ENCODE measurements at places on chromosomes 3 and 15.
A peak's percentile ranks its signal among the peaks of the same experiment; 100 is the strongest.

GRCh38 chr3:147582642-147583041 is 173.5 kb downstream of the ZIC1 start:
- no peak for DNase-seq

- DNase-seq, result no peak
These were observed 22.3 kb upstream of the SACM1L start for GRCh38 chr3:45666757-45667431.

- DNase-seq, result no peak
These were observed 22.8 kb upstream of the SSR3 start for GRCh38 chr3:156577736-156578135.

GRCh38 chr3:52527039-52527731 is 6.5 kb downstream of the NT5DC2 start:
- DNase-seq, result no peak

GRCh38 chr15:44698641-44699040 is 12.5 kb downstream of the PATL2 start:
- no peak for DNase-seq

DNA sequence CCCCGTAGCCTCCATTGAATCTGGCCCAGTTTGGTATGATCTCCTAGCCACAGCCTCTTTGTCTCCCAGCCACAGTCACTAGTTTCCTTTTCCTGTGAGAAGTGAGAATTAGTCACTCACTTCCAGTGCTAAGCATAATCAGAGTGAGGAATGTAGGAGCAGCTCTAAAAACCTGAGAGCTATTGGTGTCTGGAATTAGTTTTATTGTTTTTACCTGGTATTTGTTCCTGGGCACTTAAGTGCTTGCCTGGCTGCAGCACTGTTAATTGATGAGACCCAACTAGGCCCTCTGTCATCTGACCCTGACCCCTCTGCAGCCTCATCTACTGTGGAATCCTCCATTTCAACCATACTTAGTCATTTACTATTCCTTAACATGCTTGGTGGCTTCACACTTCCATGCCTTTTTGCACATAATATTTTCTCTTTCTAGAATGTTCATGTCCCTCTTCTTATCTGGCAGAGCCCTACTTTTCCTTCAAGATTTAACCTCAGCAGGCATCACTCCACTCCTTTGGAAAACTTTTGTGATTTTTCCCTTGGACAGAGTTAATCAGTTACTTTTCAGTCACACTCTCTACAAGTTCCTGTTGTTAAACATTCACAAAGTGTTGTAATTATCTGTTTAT is 48.8 kb downstream of the PDE8A start:
- no peak for DNase-seq

DNA sequence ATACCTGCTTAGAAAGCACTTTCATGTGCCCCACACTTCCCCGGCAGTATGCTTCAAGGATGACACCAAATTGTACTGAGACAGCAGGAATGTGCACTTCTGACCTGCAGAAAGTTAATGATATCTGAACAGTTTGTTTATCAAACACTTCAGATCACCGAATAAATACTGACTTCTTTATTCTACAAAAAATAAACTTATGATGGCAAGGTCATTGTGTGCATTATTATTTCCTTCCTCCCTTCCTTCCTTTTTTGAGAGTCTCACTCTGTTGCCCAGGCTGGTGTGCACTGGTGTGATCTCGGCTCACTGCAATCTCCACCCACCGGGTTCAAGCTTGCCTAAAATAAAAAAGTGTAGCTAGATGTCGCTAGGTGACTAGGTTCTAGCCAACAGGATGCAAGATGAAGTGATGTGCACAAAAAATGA is 80.3 kb downstream of the FAIM start:
- DNase-seq, result no peak

DNA sequence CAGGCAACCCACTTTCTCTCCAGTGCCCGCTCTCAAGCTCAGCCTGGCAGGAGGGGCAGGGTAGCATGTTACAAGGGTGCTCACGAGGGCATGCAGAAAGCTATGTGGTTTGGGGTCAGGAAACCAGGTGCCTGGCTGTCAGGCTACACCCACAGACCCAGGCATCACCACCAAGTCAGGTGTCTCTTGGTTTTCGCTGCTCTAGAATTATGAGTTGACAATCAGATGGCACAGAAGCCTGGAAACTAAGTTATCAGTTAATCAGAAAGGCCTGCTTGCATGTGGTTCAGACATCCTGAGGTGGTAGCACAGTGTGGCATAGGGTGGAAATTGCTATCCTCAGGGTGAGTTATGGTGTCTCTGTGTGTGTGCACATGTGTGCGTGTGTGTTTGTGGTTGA is 16.2 kb upstream of the CCR9 start:
- DNase-seq, result peak; percentile 18

GRCh38 chr3:144055604-144056003 is 84.0 kb downstream of the DIPK2A start:
- no peak for DNase-seq

GRCh38 chr3:17852217-17852616 is 109.8 kb upstream of the TBC1D5 start:
- no peak for DNase-seq

GRCh38 chr3:56864918-56865524 is 63.3 kb upstream of the ARHGEF3 start:
- no peak for DNase-seq

DNA sequence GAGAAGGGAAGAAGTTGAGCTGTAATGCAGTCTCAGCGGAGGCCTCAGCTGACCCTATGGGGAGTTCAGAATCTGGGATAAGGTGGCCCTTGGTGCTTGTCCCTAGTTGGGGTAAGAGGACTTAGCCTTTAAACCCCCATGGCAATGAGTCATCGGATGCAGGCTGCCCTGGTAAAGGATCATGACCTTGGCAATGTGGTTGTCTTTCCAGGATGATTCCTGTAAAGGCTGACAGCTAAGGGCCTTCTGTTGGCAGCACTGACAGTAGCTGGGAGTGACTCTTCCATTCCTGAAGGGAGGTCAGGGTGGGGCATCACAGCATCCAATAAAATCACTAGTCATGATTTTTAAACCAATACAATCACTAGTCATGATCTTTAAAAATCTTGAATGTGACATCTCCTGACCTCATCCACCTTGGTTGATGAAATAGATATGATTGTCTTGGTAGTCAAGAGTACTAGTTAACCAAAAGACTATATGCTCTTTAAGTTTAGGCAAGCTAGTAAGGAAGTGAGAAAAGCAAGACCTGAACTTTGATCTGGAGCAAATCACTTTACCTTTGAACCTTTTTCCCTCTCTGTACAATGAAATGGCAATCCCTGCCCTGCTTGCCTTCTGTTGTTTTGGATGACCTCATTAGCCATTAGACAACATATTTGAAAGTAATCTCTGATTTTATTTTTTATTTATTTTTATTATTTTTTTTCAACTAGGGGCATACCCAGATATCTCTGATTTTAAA is 71.3 kb upstream of the CACNA1D start:
- DNase-seq, result no peak

- no peak for DNase-seq
These were observed 30.5 kb upstream of the RAB6B start for GRCh38 chr3:133925960-133926735.

- no peak for DNase-seq
These were observed 126.0 kb downstream of the IMPG2 start for GRCh38 chr3:101194392-101194791.

- DNase-seq, result no peak
These were observed 23.9 kb upstream of the XIRP1 start for GRCh38 chr3:39216176-39216790.

- DNase-seq, result no peak
These were observed 92.3 kb upstream of the LRIG1 start for GRCh38 chr3:66592927-66593625.

GRCh38 chr15:48557335-48557734 is 88.2 kb downstream of the FBN1 start:
- no peak for DNase-seq
